ENCODE measurements at places on chromosomes 7 and 10.
A peak's percentile ranks its signal among the peaks of the same experiment; 100 is the strongest.

DNA sequence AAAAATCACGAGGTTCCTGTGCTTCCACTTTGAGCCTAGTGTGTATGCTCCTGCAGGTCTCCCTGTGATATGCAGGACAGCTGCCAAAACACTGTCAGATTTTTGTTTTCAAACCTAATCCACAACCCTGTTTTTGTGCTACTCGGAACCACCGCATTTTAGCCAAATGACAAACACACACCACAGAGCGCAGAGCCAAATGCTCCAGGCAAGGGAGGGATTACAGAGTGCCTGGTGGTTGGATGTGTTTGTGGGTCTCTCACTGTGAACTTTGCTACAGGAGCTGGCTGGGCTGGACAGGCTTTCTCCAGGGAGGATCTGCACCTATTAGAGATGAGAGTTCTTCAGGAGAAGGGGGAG, 5.7 kb upstream of the RBM28 start:
- DNase-seq, result no peak

- DNase-seq, result no peak
Measured at GRCh38 chr7:105306298-105306748, 82.4 kb downstream of the SRPK2 start.

- DNase-seq, result no peak
Measured at GRCh38 chr7:9719721-9720120, 1254.0 kb upstream of the PHF14 start.

- DNase-seq, result no peak
Measured at GRCh38 chr7:89934101-89934500, 220.2 kb upstream of the STEAP1 start.

- no peak for DNase-seq
Measured at GRCh38 chr7:50164559-50165170, 71.6 kb upstream of the ZPBP start.

DNA sequence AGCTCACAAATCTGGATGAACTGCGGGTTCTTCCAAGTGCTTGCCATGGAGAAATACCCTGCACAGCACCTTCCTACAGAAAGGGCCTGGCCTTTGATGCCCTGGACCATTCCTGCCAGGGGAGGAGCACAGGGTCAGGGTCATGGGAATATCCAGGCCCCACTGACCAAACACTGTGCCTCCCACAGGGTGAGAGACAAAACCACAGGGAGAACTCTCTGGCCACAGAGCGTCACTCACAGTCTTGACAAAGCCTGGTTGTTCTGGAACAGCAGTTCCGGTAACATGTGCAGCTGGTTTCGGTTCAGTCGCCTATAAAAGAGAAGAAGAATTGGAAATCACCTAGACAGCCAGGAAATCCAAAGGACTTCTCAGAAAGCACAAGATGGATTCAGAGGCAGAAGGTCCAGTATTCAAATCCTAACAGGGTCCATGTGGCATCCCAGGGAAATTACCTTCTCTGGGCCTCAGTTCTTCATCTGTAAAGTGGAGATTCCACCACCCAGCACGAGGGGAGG, 28.1 kb downstream of the SLIT1 start:
- DNase-seq, result no peak

DNA sequence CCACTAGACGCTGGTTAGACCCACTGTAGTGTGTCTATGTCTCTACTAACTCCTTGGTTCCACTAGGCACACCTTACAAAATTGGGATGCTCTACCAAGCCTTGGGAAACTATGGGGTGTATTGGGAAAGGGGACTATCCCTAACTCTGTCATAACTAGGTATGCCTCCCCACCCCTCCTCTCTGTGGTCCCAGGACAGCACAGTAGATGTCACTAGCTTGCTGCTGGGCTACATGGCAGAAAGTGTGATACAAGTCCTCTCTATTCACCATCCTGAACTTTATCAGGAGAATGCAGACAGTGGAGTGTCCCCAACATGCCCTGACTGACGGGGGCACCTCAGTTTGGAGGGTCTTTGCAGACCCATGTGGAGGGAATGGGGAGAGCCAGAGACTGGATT, 30.3 kb upstream of the TMEM273 start:
- DNase-seq, result no peak

DNA sequence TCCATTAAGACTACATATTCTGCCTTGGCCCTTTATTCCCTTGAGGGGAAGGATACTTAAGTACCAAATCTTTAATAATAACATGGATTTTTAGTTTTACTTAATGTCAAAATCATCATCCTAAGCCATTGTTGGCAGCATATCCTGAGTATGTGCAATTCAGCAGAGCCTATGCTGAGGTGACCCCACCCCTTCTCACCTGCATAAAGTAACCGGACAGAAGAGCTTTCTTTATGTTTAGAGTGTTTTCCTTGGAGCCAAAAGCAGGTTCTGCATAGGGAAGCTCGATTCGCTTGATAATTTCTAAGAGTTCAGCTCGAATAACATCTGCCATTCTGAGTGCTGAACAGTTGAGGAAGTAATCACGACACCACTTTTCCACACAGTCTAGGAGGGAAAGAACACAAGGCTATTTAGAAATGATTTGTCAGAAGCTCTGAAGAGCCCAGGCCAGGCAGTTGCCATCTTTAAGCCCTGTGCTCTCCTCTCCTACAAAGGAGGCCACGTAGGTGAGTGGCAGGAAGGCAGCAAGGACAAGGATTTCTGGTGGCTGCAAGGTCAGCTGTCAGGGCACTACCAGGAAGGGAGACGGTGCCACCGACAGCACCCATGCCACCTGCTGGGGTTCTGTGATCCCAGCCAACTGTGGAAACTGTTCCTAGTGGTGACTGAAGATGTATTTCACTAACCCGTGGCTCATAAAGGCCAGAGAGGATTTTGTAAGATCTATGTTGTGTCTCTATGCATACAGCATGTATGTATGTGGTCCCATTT, 15.6 kb downstream of the BCCIP start:
- no peak for DNase-seq

DNA sequence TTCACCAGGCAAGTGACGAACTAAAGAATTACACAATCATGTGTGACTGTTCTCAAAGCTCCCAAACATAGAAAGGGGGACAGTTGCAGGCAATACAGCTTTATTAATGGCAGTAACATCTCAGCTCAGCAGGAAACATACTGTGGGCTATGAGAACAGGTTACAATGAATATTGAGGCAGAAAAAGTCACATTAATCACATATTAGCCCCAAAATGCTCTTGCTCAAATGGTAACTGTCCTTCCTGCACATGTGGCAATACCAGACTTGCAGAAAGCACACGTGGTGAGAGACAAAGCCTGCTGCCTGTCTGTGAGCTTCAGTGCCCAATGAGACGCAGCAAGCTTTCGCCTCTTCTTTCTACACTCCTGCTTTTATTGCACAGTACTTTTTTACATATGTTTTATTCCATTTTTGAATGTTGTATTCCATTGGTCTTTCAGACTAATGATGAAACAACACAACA, 104.9 kb upstream of the ACBD5 start:
- no peak for DNase-seq

DNA sequence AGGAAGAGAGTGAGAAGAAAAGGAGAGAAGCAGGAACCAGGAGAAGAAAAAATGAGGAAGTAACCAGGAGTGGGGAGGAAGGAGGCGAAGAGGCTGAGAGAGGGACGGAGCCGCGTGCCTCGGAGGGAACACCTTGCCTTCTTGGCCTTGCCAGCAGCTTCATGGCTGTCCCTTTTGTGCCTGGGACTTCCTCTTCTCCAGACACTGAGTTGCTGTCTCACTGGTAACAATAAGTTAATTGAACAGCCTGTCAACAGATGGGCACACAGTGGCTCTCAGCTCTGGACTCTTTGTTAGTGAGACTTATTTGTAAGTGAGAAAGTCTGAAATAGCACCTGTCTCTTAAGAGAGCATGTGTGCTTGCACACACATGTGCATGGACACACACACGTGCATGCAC, 83.2 kb downstream of the GATA3 start:
- no peak for DNase-seq

GRCh38 chr10:48883701-48884100, 55.9 kb downstream of the LRRC18 start:
- DNase-seq, result no peak

DNA sequence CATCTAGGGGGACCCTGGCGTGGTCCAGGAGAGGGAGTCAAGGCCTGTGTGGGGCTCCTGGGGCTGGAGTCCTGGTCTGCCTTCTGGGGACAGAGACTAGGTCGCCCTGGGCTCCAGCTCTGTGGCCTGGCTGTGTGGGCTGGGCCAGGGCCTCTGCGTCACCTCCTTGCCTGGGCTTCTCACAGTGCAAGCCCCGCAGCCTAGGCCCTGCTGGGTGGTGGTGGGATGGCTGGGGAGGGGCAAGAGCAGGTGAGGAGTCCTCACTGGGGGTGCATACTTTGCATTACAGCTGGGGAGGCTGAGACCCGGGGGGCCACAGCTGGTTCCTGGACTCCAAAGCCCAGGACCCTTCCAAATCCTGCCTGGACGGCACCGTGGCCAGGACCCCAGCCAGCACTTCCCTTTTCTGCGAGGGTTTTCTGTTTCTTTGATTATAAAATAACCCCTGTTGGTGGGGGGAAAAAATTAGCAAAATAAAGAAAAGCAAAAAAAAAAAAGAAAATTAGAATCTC, 23.5 kb downstream of the PWWP2B start:
- DNase-seq, result peak; percentile 44

DNA sequence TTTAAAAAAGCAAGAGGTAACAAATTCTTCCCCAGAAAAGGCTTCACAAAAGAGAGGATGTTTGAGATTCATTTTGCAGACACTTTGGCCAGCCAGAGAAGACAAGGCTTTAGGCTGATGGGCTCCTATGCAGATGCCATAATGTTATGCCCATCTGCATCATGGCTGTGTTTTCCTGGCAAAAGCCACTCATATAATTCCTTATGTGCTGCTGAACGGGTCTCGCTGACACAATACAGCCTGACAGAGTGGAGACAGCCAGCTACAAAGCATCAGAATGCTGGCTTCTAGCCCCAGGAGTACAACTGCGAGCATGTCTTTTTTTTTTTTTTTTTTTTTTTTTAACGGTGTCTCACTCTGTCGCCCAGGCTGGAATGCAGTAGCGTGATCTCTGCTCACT, 1157.4 kb upstream of the AUTS2 start:
- no peak for DNase-seq

DNA sequence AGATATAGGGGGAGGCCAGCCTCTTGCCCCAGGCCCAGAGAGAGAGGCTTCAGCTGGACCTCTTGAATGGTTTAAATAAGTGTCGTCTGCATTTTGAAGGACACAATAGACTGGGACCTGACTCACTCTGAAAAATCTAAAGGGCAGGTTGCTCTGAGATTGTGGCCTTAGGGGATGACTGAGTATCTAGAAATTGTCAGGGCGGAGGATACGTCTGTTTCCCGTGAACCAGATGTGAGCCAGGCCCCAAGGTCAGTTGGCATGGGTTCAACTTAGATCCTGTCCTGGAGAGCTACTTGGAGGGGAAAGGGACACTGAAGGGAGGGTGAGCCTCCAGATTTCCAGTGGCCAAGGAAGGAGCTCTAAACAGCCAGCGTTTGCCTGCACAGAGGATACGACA, 110.2 kb downstream of the CHN2 start:
- no peak for DNase-seq

Data from activated B cell treated with CpG ODN at 0.5 μM for 24 hours (primary cell).